GM03348 (cell line): ENCODE measurements at places on chromosomes 4 and X.
A peak's percentile ranks its signal among the peaks of the same experiment; 100 is the strongest.

DNA sequence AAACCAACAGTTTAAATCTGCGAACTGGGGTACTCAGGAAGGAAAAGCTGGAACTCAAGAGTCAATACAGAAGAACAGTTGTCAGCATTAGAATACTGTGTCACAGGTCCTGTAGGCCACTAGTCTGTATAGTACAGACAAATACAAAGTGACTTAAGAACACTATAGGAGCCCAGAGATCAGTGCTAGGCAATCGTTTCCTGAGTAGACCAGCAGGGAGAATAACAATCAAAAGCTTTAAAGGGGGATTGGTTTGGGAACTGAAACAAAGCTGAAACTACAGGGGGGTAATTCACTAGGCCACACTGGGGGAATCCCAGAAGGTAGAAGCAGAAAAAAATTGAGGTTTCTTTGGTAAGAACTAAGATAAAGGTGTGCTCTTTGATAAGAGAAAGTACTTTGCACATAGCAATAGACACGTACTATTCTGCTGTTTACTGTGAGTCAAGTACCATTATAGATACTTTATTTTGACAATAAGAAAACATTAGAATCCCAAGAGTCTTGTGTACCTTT, 339.7 kb downstream of the PCDH19 start:
- no peak for DNase-seq

DNA sequence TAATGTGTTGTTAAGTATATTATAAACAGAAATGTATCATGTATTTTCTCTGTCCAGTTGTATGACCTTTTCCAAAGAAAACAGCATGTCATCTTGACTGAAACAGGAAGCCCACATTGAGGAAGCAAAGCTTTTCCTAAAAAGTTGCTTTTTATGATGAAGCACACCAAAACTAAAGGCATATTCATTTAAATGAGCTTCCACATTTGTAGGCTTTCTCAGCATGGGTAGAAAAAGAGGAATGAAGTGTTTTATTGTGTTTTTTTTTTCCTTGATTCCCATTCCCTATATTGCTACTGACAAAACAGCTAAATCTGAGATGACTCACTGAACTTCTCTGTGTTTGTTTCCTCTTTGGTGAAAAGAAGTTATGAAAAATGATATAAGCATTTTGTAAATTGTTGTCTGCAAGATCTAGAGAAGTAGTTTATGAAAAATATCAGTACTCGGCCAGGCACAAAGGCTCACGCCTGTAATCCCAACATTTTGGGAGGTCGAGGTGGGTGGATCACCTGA, 32.5 kb upstream of the FRAS1 start:
- no peak for DNase-seq

- no peak for DNase-seq
Observed at GRCh38 chrX:1144293-1144692, 68.2 kb downstream of the CRLF2 start.

DNA sequence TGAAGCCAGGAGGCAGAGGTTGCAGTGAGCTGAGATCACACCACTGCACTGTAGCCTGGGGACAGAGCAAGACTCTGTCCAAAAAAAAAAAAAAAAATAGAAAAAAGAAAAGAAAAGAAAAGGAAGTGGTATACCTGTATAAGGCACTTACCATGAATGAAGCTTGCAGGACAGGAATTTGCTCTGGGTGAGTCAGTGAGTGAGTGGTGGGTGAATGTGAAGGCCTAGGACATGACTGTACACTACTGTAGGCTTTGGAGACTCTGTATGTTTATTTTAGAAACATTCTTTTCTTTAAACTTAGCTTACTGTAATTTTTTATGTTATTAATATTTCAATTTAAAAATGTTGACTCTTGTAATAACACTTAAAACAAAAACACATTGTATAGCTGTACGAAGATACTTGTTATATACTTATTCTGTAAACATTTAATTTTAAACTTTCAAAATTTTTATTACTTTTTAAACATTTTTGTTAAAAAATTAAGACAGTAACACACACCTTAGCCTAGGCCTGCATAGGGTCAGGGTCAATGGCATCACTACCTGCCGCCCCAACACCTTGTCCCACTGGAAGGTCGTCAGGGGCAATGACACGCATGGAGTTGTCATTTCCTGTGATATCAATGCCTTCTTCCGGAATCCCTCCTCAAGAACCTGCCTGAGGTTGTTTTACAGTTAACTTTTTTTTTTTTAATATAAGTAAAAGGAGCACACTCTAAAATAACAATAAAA, 78.7 kb downstream of the CLNK start:
- no peak for DNase-seq

GRCh38 chrX:23935106-23935505, 27.3 kb downstream of the CXorf58 start:
- DNase-seq = peak; percentile 30

DNA sequence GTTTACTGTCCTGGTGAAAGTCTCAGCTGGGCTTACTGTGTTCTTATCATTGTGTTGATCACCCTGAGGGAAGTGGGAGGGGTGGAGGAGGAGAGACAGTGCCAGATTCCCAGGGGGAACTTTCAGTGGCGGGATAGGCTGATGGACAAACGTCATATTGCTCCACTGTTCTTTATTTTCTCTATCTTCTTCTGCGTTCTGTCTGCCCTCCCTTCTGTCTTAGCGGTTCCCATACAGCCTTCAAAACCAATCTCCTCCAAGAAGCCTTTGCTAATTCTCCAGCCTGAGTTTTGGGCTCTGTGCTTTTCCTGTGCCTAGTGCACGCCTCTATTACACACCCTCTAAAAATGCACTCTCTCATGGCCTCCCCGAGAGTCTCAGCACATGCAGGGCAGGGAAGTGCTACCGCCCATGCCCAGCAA, 448.7 kb upstream of the FAT1 start:
- DNase-seq = peak; percentile 79

DNA sequence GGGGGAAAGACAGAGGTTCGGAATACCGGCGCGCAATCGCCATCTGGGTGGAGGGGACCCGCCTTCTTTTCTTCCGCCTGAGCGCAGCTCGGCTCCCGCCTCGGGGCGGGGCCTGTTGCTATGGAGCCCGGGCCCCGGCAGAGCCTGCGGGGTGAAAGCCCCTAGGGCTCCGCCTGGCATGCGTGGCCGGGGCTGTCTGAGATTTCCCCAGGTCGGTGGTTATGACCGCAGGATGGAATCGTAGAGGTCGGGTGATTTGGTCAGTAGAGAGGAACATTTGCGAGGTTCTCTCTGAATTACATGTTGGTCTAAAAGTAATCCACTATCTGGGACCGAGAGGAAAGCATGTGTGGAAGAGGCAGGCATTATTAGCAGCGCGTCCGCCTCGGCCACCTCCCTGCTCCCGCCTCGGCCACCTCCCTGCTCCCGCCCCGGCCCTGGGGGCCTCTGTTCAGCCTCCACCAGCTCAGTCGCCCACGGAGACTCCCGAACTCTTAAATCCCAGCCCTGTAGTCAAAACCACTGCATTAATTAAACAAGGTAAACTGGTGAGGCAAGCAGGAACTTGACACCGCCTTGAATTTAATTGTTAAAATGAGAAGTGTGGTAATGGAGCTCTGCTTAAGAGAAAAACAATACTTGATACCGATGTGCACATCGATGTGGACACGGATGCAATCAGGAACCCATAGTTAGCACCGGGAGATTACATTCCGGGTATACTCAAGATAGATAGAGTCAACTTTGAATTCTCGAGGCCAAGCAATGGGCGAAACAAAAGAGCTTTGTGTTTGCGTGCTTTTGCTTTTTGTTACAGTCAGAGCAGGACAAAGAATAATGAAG, 45.2 kb downstream of the TRIM2 start:
- DNase-seq = peak; percentile 96

- DNase-seq = peak; percentile 16
Observed at GRCh38 chrX:27186671-27187070, 276.5 kb downstream of the PPP4R3C start.

GRCh38 chr4:83657336-83657735, 121.4 kb downstream of the GPAT3 start:
- no peak for DNase-seq

GRCh38 chrX:147602176-147602696, 309.5 kb upstream of the FMR1 start:
- no peak for DNase-seq

GRCh38 chr4:108556588-108557200, 63.7 kb upstream of the RPL34 start:
- no peak for DNase-seq

DNA sequence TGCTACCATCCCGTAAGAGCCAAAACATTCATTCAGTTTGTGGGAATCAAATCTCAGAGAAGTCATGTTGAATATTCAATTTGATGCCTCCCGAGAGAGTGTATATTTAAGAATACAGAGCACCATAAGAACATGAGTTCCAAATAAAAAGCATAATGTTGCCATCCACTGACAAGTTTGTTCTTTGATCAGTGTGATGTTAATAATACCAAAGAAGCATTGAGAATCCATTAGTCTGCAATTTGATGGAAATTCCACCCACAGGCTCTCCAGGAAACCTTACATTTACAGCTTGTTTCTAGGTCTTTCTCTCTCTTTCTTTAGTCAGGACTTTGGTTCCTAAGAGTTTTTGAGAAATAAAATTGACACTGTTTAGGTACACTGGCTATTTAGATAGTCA, 200.6 kb upstream of the SFRP2 start:
- no peak for DNase-seq

DNA sequence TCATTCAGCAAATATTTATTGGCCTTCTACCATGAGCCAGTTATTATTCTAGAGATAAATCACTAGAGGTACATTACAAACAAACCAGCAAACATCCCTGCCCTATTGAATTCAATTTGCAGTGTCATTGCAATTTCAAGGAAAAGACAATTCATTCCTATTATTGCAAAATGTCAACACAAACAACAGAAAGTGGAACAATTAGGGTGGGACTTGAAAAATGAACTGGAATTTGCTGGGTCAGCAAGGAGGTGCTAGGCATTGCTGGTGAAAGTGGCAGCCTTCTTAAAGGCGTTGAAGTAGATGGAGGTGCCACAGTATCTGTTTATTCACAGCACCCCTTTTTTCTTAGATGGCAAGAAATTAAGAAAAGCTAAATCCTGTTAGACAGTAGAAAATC, 224.0 kb upstream of the BMP3 start:
- no peak for DNase-seq

GRCh38 chr4:121789960-121790829, 10.9 kb upstream of the EXOSC9 start:
- peak; percentile 26 for DNase-seq

GRCh38 chr4:109472343-109472761, 38.7 kb downstream of the SEC24B start:
- peak; percentile 18 for DNase-seq

GRCh38 chr4:122403861-122404260, 25.1 kb downstream of the ADAD1 start:
- DNase-seq = no peak

DNA sequence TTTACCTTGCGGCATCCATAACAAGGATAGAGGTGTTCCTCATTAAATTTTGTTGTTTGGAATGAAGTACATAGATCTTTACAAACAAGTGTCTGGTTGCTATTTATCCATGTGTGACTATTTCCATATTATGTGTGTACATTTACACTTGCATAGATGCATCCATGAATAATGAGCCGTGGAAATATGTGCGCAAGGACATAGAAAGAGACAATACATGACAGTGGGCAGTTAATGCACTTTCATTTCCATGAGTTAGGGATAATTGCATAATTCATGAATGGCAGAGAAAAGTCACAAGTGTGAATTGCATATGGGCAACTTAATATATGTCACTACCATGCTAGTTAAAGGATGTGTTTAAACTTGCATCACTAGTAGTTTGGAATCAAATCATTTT, 338.2 kb upstream of the PITX2 start:
- DNase-seq = no peak

DNA sequence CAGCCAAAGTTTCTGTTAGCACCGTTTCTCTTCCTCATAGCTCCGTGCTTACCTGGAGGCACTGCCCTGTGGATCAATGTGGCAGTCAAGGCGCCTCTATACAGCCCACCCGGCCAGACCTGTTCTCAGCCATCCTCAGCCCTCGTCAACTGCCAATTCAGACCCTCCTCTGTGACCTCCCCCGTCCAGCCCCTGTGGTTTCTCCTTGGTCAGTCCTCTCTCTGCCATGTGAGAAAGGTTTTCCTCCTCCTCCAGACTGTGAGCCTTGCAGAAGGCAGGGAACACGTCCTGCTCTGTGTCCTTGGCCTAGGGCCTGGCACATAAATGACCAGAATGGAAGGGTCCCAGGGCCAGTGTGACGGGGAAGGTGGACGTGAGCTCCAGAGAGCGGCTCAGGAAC, 174.6 kb upstream of the PSAPL1 start:
- no peak for DNase-seq

DNA sequence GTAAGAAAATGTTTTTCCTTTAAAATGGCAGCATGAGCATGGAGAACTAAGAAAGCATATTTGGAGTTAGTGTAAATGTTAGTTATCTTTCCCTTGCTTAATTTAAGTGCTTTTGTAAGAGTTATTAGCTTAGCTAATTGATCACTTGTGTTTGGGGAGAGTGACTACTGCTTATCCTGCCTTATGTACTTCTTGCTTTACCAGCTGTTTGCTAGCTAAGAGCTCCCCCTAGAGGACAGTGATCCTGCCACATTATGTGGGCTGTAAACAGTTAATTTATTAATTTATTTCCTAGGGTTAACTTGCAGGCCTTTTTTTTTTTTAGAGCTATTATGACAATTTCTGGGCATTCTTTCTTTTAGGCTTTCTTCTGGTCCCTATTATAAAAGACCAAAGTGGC, 435.8 kb downstream of the MAGEB5 start:
- no peak for DNase-seq

DNA sequence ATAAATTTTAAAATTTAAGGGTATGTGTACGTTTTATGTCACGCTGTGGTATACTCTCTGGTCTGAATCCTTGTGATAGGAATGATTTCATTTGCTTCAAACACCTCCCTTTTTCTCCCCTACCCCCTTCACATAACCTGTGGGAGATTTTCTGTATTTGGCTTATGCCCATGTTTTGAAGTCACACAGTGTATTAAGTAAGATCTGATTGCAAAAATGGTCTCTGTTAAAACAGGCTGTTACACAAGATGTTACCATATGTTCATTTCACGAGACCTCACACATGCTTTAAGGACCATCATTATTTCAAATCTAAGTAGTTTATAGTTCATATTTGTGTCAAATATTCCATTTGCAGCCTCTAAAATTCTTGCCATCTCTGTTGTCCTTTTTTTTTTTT, 63.5 kb downstream of the TMEM131L start:
- no peak for DNase-seq
